ENCODE measurements at places on chromosomes 1 and 21. TPM values are rescaled to one million over a fixed set of nuclear protein-coding genes. Genes with fewer than 3 reads are reported as not detected.

GRCh38 chr1:3640121-3640837 lies 9.6 kb downstream of the WRAP73 start:
- H3K4me3 ChIP-seq = no peak overlapping the region
- DNase-seq = no peak
- no peaks in the 10 kb centered on the region for H3K4me1 ChIP-seq
- H3K27me3 ChIP-seq = no peaks in the 10 kb centered on the region
- no peaks in the 10 kb centered on the region for H3K36me3 ChIP-seq
- H3K27ac ChIP-seq = no peak overlapping the region

GRCh38 chr1:113898241-113898814 lies 6.3 kb downstream of the AP4B1 start:
- no peaks in the 10 kb centered on the region for H3K27me3 ChIP-seq
- no peak overlapping the region for H3K4me3 ChIP-seq
- no peak for DNase-seq
- H3K27ac ChIP-seq = no peak overlapping the region
- peaks cover 24% of the 10 kb centered on the region for H3K36me3 ChIP-seq

GRCh38 chr1:19872190-19872589 lies 10.0 kb upstream of the OTUD3 start:
- no peaks in the 10 kb centered on the region for H3K4me1 ChIP-seq
- no peak for DNase-seq
- no peak overlapping the region for H3K4me3 ChIP-seq
- peaks cover 17% of the 10 kb centered on the region for H3K27me3 ChIP-seq

Gene TMPRSS15
- 4.1 TPM for total RNA-seq

Gene ATAD3C
- 1.8 TPM for total RNA-seq

Gene OR2L2
- 0.07 TPM for total RNA-seq

GRCh38 chr21:41692185-41692565 lies 74.7 kb downstream of the RIPK4 start:
- H3K4me3 ChIP-seq = no peak overlapping the region
- H3K4me1 ChIP-seq = peaks cover 7% of the 10 kb centered on the region
- H3K27ac ChIP-seq = no peak overlapping the region
- no peak for DNase-seq
- no peaks in the 10 kb centered on the region for H3K27me3 ChIP-seq
- no peaks in the 10 kb centered on the region for H3K36me3 ChIP-seq

GRCh38 chr21:35603494-35603893 lies 456.8 kb downstream of the SETD4 start:
- no peak overlapping the region for H3K4me3 ChIP-seq
- no peak overlapping the region for H3K27ac ChIP-seq
- no peaks in the 10 kb centered on the region for H3K36me3 ChIP-seq
- peaks cover 20% of the 10 kb centered on the region for H3K27me3 ChIP-seq
- DNase-seq = no peak
- no peaks in the 10 kb centered on the region for H3K4me1 ChIP-seq

- DNase-seq = no peak
- H3K4me3 ChIP-seq = no peak overlapping the region
- H3K27ac ChIP-seq = no peak overlapping the region
- no peaks in the 10 kb centered on the region for H3K27me3 ChIP-seq
- H3K4me1 ChIP-seq = no peaks in the 10 kb centered on the region
These were observed 553.0 kb downstream of the SMYD3 start for GRCh38 chr1:245953876-245954660.

DNA sequence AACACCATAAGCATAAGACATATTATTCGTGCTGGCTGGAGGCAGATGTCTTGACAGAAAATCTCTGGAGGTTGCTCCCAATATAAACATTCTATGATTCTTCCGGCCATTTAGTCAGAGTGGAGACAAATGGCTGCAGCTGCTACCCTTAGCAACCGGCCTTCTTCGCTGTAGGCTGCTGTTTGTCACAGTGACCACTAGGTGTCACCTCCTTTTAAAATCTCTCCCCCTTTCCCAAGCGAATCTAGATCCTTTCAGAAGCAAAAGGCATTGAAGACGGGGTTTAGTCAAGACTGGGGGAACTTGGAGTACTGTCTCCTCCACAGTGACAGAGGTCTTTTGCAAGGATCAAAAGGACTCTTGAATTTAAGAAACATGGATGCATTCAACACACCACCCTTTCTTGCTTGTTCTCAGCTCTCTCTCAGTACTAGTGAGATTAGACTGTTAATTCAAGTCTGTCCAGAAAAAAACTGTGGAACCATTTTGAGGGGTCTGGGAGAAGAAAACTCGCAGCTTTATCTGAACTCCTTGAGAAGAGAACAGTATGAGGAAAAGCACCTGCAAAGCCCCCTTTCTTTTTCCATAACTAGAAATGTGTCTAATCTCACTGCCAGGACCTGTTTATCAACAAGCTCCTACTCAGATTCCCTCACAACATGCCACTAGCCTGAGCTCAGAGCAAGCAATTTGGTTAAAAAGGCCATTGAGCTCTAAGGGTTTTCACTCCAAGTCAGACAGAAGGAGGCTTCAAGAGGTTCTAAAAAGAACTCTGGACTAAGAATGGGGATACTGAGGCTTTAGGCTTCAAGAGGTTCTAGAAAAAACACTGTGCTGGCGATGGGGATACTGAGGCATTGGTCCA lies 408.3 kb upstream of the PLXNA2 start:
- H3K4me3 ChIP-seq = no peak overlapping the region
- peaks cover 10% of the 10 kb centered on the region for H3K27me3 ChIP-seq
- DNase-seq = no peak
- peak overlapping the region; percentile 2 for H3K27ac ChIP-seq
- peaks cover 22% of the 10 kb centered on the region for H3K4me1 ChIP-seq

Gene MYCL
- 36.5 TPM for total RNA-seq

Gene TUFT1
- total RNA-seq = 34.7 TPM

Gene COPA
- 226 TPM for total RNA-seq

Gene C1orf94
- not detected for total RNA-seq

DNA sequence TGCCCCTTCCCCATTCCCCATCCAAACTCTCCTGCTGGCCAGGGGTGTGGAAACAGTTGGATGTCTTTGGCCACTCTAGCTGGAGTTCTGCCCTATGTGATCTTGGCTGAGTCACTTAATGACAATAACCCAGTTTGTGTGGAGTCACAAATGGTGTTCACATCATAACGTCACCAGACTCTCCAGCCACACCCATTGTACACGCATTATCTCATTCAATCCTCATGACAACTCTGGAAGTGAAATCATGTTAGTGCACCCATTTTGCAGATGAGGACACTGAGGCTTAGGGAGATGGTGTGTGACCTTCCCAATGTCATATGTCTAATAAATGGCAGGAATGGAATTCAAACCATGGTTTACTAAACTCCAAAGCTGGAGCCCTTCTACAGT lies 1.2 kb upstream of the CDA start:
- H3K4me1 ChIP-seq = peaks cover 15% of the 10 kb centered on the region
- H3K36me3 ChIP-seq = no peaks in the 10 kb centered on the region
- no peak overlapping the region for H3K4me3 ChIP-seq
- no peak overlapping the region for H3K27ac ChIP-seq
- H3K27me3 ChIP-seq = peaks cover 61% of the 10 kb centered on the region
- no peak for DNase-seq

Gene OPRD1
- total RNA-seq = 1.1 TPM

- DNase-seq = no peak
- peaks cover 21% of the 10 kb centered on the region for H3K4me1 ChIP-seq
- H3K36me3 ChIP-seq = no peaks in the 10 kb centered on the region
- H3K4me3 ChIP-seq = peak overlapping the region; percentile 65
- H3K27me3 ChIP-seq = peaks cover 6% of the 10 kb centered on the region
These were observed 53.9 kb downstream of the CASQ2 start for GRCh38 chr1:115714572-115715141.

GRCh38 chr1:159492575-159493323 lies 43.1 kb downstream of the OR10J5 start:
- H3K27ac ChIP-seq = no peak overlapping the region
- H3K4me1 ChIP-seq = no peaks in the 10 kb centered on the region
- DNase-seq = no peak

GRCh38 chr1:192147221-192147620 lies 11.0 kb upstream of the RGS18 start:
- no peaks in the 10 kb centered on the region for H3K4me1 ChIP-seq
- no peaks in the 10 kb centered on the region for H3K27me3 ChIP-seq
- H3K4me3 ChIP-seq = no peak overlapping the region
- H3K36me3 ChIP-seq = no peaks in the 10 kb centered on the region

- no peaks in the 10 kb centered on the region for H3K36me3 ChIP-seq
- peaks cover 15% of the 10 kb centered on the region for H3K4me1 ChIP-seq
- H3K4me3 ChIP-seq = no peak overlapping the region
These were observed 113.0 kb downstream of the PAPPA2 start for GRCh38 chr1:176575991-176576390.

DNA sequence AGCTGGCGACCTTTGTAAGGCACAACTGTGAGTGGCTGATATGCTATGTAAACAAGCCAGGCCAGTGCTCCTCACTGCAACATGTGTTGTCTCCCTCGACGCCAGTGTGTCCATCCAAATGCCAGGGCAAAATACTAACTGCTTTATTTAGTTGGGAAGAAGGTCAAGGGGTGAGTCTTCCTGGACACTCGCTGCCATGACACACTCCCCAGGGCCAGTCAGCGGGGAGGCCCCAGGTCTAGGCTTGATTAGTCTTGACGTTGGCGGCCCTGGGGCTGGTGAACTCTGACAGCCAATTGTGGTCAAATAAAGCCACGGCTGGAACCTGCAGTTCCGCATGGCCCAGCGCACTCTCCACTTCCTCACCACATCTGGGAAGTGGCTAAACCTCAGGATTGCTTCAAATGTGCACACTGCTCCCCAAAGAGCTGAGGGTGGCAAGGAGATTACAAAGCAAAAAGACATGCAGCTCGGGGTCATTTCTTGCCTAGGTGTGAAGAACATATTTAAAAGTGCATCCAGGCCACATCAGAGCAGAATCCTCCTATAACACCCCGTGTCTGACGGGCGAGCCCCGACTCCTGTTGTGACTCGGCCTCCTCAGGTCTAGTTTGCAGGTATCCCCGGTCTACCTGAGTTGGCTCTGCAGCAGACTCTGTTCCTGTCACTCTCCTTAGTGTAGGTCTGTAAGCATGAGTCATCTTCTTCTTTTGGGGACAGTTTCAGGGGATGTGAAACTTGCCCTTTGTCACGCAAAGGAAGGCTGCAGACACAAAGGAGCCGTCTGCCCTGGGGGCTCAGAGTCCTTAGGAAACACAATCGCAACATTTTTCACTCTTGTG lies 183.5 kb downstream of the RUNX1 start:
- H3K4me3 ChIP-seq = peak overlapping the region; percentile 62
- no peak for DNase-seq
- H3K27ac ChIP-seq = peak overlapping the region; percentile 95
- H3K36me3 ChIP-seq = no peaks in the 10 kb centered on the region
- peaks cover 35% of the 10 kb centered on the region for H3K4me1 ChIP-seq

DNA sequence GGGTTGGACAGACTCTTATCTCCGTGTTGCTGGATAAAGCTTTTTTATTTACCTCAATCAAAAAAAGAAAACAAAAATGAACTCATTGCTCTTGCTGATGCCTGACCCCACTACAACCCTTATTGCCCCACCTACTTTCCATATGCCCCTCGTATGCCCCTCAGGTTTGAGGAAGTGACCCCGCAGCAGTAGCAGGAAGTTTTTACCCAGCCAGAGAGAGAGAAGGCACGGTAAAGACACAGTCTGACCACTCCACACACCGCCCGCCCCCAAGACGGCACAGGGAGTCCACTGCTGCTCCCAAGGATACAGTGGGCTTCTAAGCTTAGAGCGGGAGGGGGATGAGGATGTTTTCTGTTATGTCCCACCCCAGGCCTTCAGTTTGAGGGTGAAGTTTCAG lies 9.8 kb downstream of the PLEKHO1 start:
- peaks cover 38% of the 10 kb centered on the region for H3K4me1 ChIP-seq
- no peak overlapping the region for H3K27ac ChIP-seq
- DNase-seq = no peak
- H3K36me3 ChIP-seq = peaks cover 39% of the 10 kb centered on the region
- no peaks in the 10 kb centered on the region for H3K27me3 ChIP-seq

Gene TSPAN2
- total RNA-seq = 29.6 TPM

Gene TMEM52
- 1.8 TPM for total RNA-seq

- DNase-seq = no peak
- peak overlapping the region; percentile 91 for H3K27ac ChIP-seq
- H3K4me1 ChIP-seq = peaks cover 63% of the 10 kb centered on the region
- peaks cover 33% of the 10 kb centered on the region for H3K36me3 ChIP-seq
These were observed 147.1 kb downstream of the SLC45A1 start for GRCh38 chr1:8465013-8465412.

DNA sequence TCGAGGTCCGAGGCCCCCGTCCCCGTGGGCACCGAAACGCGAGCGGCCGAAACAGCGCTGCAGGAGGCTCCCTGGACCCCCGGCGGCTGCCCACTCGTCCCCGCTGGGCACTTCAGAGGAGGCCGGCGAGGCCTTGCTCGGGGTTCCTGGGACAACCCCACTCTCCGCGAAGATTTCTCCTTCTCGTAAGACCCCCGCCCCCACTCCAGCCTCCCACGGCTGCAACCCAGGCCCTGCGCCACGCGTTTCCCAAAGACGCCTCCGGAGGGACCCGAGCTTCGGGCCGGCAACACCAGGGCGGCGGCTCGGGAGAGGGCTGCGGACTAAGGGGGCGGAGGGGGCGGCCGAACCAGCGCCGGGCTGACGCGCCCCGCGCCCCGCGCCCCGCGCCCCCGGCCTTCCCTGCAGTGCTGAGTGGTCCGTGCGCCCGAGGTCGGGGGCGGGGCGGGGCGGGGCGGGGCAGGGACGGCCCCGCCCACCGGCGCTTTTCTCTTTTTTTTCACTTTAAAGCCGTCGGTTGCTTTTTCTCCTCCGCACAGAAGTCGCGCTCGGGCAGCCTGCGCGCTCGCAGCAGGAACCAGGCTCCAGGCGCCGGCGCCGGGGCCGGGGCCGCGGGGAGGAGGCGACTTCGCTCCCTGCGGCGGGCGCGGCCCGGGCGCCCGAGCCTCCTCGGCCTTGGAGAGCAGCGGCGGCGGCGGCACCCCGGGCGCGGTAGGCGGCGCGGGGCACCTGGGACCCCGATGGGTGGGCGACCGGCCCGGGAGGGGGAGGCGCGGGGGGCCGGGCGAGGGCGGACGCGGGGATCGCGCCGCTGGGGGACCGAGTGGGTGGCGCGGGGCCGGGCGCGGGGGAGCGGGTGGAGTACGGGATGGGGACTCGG lies at the start of gene SPSB1:
Gene SPSB1, plus strand, starts transcription at position 534 of the 880 bp plus-strand sequence. CDS start 62,998 bp downstream, outside the sequence.
- H3K27me3 ChIP-seq = no peaks in the 10 kb centered on the region
- no peak for DNase-seq

GRCh38 chr1:59750328-59751003 lies 64.3 kb upstream of the HOOK1 start:
- DNase-seq = no peak
- no peaks in the 10 kb centered on the region for H3K27me3 ChIP-seq
- H3K4me1 ChIP-seq = peaks cover 49% of the 10 kb centered on the region
- H3K27ac ChIP-seq = peak overlapping the region; percentile 82

DNA sequence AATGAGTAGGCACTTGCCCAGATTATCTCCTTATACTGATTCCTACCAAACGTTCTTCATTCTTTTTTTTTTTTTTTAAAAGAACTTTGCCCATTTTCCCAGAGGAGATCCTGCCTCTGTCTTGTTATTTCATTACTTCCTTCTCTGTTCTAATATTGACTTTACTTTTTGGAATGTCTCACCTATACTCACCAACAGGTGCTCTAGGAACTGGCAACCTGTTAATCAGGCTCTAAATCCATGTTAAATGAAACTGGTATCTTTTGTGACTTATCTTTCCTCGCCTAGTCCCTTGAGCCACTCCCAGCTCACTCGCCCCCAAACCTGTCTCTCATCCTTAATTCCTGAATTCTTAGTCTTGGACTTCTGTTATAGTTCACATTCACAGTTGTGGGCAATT lies 1.2 kb upstream of the CRCT1 start:
- no peak overlapping the region for H3K27ac ChIP-seq
- no peaks in the 10 kb centered on the region for H3K36me3 ChIP-seq
- H3K27me3 ChIP-seq = no peaks in the 10 kb centered on the region
- H3K4me1 ChIP-seq = no peaks in the 10 kb centered on the region
- DNase-seq = no peak

- H3K4me1 ChIP-seq = peaks cover 6% of the 10 kb centered on the region
- no peaks in the 10 kb centered on the region for H3K36me3 ChIP-seq
- DNase-seq = no peak
- H3K27ac ChIP-seq = no peak overlapping the region
These were observed 203.4 kb downstream of the HS2ST1 start for GRCh38 chr1:87117761-87118368.

Measured in type B pancreatic cell (in vitro differentiated cells).